ENCODE measurements at places on chromosomes 1 and 21. TPM values are rescaled to one million over a fixed set of nuclear protein-coding genes. Genes with fewer than 3 reads are reported as not detected.

GRCh38 chr1:22875241-22875640 is 97.4 kb downstream of the LACTBL1 start:
- no peak overlapping the region for H3K4me3 ChIP-seq
- H3K36me3 ChIP-seq, result no peaks in the 10 kb centered on the region
- no peak for DNase-seq
- no peak overlapping the region for H3K27ac ChIP-seq

The KRTAP12-4 gene
- not detected for total RNA-seq

The FAM167B gene
- 0.72 TPM for total RNA-seq

GRCh38 chr1:151998611-151999362 is 5.1 kb upstream of the S100A10 start:
- peaks cover 15% of the 10 kb centered on the region for H3K27me3 ChIP-seq
- peaks cover 3% of the 10 kb centered on the region for H3K36me3 ChIP-seq
- H3K4me3 ChIP-seq, result no peak overlapping the region
- peaks cover 19% of the 10 kb centered on the region for H3K4me1 ChIP-seq

- H3K4me3 ChIP-seq, result no peak within 1 kb of the TSS
- H3K4me1 ChIP-seq, result no peaks in the 10 kb centered on the region
- H3K27ac ChIP-seq, result no peak within 1 kb of the TSS
Observed at GRCh38 chr1:160885042-160885441, at the start of gene ITLN1. ITLN1 (minus strand) TSS chr1:160885180; CDS start chr1:160884877, 303 bp downstream.
